ENCODE measurements at places on chromosomes 6 and 20. TPM values are rescaled to one million over a fixed set of nuclear protein-coding genes. Genes with fewer than 3 reads are reported as not detected.

Gene WFDC6
- not detected for total RNA-seq

Gene CALHM6
- 8.5 TPM for total RNA-seq

Gene CFAP61
- 8.8 TPM for total RNA-seq

Gene SLC35F1
- 121 TPM for total RNA-seq

Gene BTBD3
- total RNA-seq = 186 TPM

Gene ITCH
- total RNA-seq = 69.7 TPM
